ENCODE measurements at places on chromosomes 2 and 18.

GRCh38 chr2:239518286-239519088, 117.7 kb upstream of the HDAC4 start:
- no peak for DNase-seq

DNA sequence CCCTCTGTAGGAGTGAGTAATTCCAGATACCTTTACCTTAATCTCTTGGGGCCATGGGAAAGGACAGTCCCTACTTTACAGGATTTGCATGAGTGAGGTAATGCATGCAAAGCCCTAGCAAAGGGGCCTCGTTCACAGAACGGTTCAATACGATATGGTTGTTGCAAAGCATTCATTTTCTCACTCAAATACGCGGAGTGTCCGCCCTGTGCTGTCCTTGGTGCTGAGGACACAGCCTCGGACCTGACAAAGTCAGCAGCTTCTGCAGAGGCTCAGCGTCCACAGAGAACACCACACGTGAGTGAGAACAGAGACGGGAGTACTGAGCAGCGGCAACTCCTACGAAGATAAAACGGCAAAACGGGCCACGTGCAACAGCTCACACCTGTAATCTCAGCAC, 125.7 kb downstream of the EIPR1 start:
- DNase-seq = no peak

DNA sequence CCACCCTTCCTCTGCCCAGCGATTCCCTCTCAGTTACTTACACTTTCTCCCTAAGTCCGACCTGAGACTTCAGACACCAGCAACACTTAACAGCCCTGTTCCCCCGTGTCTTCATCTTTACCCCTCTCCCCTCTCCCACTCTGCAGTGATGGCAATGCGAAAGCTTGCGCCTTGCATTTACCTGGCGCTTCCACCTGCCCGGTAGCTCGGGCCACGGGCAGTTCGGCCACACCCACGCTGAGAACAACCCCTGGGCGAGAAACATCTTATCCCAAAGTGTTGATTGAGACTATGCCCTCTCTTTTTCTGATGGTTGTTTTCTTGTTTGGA, 558 bp downstream of the DNAJC10 start:
- no peak for DNase-seq

DNA sequence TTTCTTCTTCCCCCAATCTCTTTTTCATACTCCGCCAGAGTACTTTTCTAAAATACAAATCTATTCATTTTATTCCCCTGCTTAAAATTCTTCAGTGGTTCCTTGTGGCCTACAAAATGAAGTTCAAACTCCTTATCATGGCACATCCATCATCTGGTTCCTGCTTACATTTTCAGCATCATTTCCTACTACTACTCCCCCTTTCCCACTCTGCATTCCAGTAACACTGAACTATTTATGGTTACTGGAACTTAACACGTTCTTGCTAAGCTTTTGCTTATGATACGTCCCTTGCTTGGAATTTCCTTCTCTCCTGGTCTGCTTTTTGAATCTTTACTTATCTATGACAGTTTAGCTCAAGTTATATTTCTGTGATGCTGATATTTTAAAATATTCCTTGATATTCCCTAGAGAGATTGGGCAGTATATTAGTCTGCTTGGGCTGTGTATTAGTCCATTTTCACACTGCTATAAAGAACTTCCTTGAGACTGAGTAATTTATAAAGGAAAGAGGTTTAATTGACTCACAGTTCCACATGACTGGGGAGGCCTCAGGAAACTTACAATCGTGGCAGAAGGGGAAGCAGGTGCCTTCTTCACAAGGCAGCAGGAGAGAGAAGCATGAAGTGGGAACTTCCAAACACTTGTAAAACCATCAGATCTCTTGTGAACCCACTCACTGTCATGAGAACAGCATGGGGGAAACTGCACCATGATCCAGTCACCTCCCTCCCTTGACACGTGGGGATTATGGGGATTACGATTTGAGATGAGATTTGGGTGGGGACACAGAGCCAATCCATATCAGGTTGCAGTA, 53.2 kb downstream of the BMPR2 start:
- no peak for DNase-seq

DNA sequence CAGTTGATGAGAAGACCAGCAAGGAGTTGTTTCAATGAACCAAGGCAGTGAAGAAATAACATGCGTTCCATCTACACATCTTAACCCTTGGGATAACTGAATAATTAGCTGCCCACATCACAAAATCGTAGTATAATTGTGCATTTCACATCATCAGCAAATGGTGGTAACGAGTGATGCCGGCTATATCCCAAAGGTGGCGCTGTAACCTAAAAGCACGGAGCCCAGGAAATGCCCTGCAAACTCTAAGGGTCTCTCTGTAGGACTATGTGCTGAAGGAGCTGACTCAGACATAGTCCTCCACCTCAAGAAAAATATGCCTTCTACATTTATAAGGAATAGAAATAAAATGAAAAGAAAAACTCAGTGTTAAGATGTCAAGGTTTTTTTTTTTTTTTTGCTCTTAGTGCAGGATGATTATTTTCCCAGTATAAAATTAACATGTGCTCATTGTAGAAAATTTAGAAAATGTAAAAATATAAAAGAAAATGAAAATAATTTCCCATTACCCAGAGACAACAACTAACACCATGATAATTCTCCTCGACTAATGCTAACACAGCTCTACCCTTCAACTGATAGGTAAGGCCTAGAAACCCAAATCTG, 23.1 kb upstream of the DSG3 start:
- peak; percentile 64 for DNase-seq

All from OCI-M1 (cell line).